CD4-positive, alpha-beta memory T cell (primary cell): ENCODE measurements at places on chromosomes 6 and 20.
A peak's percentile ranks its signal among the peaks of the same experiment; 100 is the strongest.

- DNase-seq, result no peak
These were observed 354.6 kb upstream of the FLRT3 start for GRCh38 chr20:14691994-14692393.

DNA sequence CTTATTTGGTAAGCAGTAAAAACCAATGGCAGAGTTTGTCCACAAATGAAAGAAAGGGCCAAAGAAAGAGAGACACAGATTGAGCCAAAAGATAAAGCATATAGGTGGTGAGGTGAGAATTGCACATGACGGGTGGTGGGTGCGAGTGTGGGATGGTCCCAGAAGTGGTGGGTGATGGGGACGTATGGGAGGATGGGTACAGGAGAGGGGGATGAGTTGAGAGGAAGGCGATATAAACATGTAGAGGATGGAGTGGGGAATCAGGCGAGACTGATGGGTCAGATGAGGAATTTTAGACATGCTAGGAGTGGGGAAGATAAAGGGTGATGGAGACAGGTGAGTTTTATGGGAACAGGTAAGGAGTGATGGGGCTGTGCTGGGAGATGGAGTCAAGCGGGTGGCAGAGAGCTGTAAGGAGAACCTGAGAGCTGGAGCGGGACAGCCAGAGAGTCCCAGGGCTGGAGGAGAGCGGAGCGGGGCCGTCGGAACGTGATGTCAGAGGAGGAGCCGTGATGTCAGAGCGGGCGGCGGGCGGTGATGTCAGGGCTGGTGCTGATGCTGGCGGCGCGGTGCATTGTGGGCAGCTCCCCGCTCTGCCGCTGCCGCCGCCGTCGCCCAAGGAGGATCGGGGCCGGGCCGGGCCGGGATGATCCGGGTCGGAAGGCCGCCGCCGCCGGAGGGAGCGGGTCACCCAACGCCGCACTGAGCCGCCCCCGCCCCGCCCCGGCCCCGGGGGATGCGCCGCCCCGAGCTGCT, at the start of gene TTBK1:
TTBK1 (plus strand) TSS at position 574 of the 756 bp plus-strand sequence. CDS start 3,180 bp downstream, outside the sequence.
- peak; percentile 36 for DNase-seq

- DNase-seq, result peak; percentile 33
These were observed 43.7 kb downstream of the CDC5L start for GRCh38 chr6:44431118-44431725.

GRCh38 chr20:38631155-38632022, 29.8 kb downstream of the ARHGAP40 start:
- DNase-seq, result no peak

GRCh38 chr6:31826793-31827285, 699 bp upstream of the HSPA1B start:
- DNase-seq, result no peak

GRCh38 chr6:80789912-80790570, 683.6 kb downstream of the BCKDHB start:
- no peak for DNase-seq

- DNase-seq, result no peak
These were observed 17.4 kb downstream of the CST4 start for GRCh38 chr20:23671479-23671878.

DNA sequence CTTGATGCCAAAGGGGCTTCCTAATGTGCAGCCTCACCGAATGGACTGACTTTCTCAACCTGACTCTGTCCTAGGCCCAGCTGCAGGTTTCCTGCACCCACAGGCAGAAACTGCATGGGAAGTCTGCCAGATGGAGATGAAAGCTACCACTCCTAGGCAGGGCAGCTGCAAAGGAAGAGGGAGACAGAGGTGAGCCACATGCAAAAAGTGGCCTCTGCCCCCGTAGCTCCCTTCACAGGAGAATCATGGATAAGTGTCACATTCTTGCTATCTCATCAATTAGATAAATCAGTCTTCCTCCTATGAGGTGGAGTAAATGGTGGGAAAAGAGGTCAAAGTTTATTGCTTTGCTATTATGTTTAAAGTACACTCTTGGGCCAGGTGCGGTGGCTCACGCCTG, 191.3 kb downstream of the ALDH8A1 start:
- DNase-seq, result no peak

GRCh38 chr20:43302936-43303335, 113.2 kb upstream of the PTPRT start:
- DNase-seq, result no peak

- no peak for DNase-seq
These were observed 57.7 kb downstream of the RBM38 start for GRCh38 chr20:57448764-57449354.

- peak; percentile 11 for DNase-seq
These were observed 44.2 kb downstream of the COL11A2 start for GRCh38 chr6:33147807-33148666.

DNA sequence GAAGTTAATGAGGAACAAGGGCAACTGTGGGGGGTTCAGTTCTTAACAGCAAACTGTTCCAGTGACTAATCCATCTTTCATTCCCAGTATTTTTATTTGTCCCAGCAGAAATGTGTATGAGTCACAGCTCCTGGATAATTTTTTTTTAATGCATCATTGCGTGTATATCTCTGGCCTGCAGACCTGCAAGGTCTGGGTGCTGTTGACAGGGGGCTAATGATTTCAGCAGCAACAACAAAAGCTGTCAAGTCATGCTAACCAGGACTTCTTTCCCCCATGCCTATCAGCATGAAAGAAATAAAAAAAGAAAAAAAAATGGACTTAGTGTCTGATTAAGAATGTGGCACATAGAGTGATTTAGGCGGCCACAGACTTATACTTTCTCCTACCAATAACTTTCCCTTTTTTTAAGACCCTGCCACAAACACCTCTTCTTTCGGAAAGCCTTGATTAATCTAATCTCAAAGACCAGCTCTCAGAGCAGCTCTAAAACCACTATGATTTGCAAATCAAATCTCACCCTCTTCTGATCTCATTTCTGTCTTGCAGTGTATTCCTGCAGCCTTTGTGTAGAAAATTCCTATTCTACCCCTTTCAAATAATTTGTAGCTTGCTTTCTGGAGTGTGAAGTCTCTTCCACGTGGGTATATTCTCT, 14.2 kb upstream of the PREX1 start:
- DNase-seq, result no peak

GRCh38 chr20:58552366-58552934, 37.3 kb upstream of the APCDD1L start:
- no peak for DNase-seq

GRCh38 chr20:20668639-20669038, 43.8 kb downstream of the RALGAPA2 start:
- DNase-seq, result no peak

DNA sequence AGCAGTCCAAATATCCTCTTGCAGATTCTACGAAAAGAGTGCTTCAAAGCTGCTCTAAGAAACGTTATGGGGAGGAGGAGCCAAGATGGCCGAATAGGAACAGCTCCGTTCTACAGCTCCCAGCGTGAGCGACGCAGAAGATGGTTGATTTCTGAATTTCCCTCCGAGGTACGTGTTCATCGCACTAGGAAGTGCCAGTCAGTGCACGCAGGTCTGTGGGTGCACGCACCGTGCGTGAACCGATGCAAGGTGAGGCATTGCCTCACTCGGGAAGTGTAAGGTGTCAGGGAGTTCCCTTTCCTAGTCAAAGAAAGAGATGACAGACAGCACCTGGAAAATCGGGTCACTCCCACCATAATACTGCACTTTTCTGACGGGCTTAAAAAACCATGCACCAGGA, 272.1 kb upstream of the DEFB115 start:
- DNase-seq, result no peak

GRCh38 chr6:14867802-14868201, 378.1 kb upstream of the JARID2 start:
- no peak for DNase-seq
